ENCODE measurements at places on chromosomes 5 and 9.
A peak's percentile ranks its signal among the peaks of the same experiment; 100 is the strongest.

DNA sequence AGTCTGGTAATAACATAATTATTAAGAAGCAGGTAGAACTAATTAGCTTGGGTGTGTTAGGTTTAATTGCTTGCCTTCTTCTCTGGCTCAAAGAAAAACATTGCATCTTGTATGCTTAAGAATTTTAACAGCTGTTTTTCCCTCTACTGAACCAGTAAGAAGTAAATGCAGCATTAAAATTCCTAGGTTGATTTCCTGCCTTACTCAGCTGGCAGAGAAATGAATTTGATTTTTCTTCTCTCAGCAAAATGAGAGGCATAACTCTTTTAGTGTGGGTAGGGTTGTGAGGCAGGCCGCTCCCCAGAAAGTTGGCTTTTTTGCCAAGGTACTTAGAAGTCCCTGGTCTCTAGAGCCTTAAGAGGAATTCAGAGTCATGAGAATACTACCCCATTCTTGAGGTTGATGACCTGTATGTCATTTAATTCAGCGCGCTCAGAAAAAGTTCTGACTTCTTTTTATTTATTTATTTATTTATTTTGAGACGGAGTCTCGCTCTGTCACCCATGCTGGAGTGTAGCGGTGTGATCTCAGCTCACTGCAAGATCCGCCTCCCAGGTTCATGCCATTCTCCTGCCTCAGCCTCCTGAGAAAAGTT is 302.6 kb downstream of the ARHGEF28 start:
- DNase-seq, result no peak

GRCh38 chr5:14429101-14430050 is 152.2 kb upstream of the OTULINL start:
- DNase-seq, result no peak

DNA sequence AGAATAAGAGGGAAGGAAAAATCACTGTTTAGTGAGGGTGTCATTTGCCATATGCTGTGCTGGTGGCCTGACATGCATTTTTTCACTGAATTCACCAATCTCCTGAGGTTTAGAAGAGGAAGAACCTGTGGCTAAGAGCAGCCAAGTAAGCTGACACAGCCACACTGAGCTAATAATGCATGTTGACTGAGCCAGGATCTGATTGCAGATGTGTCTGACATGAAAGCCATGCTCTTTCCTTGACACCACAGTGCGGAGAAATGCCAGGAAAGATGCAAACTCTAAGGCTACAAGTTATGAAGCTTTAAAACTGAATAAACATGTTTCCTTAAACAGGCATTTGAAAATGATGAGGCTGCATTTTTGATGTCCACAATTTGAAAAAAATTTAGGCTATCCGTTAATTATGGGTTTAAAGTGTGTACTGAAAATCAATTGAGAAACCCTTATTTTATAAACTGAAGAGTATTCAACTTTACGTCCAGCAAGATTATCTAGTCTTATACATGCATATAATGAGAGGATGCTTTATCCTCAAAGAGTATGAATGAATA is 208.6 kb downstream of the FBN2 start:
- no peak for DNase-seq

DNA sequence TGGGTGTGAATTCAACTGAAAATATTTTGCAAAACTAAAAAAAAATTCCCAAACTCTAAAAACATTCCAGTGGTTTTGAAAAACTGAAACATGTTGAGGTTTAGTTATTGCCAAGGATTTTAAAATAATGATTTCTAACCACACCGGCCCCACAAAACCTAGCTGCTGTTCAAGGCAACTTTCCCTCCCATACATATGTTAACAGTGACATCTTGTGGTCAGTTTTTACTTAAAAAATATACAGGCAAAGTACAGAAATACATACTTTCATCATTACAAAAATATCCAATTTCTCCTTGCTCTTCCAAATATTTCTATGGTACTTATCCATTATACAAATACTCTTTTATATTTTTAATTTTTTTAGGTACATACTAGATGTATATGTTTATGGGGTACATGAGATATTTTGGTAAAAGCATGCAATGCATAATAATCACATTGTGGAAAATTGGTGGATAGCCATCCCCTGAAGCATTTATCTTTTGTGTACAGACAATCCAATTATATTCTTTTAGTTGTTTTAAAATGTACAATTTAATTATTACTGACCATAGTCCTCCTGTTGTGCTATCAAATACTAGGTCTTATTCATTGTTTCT is 34.4 kb upstream of the MRPS30 start:
- DNase-seq, result peak; percentile 30

- no peak for DNase-seq
Observed at GRCh38 chr5:17398866-17399835, 98.9 kb upstream of the TAF11L2 start.

GRCh38 chr9:123347289-123348060 is 8.5 kb upstream of the CRB2 start:
- DNase-seq, result no peak

GRCh38 chr5:81717860-81718259 is 33.0 kb downstream of the SSBP2 start:
- DNase-seq, result no peak

GRCh38 chr5:123813264-123813663 is 301.3 kb downstream of the CSNK1G3 start:
- no peak for DNase-seq

- peak; percentile 11 for DNase-seq
Observed at GRCh38 chr9:4489919-4490704, at the start of gene SLC1A1. Gene SLC1A1, plus strand, starts transcription at chr9:4490468. Its CDS starts 212 bp downstream, at chr9:4490680.

GRCh38 chr9:21491756-21492155 is 9.6 kb upstream of the IFNE start:
- DNase-seq, result no peak

- DNase-seq, result no peak
Observed at GRCh38 chr9:123599781-123600180, 243.8 kb downstream of the CRB2 start.

DNA sequence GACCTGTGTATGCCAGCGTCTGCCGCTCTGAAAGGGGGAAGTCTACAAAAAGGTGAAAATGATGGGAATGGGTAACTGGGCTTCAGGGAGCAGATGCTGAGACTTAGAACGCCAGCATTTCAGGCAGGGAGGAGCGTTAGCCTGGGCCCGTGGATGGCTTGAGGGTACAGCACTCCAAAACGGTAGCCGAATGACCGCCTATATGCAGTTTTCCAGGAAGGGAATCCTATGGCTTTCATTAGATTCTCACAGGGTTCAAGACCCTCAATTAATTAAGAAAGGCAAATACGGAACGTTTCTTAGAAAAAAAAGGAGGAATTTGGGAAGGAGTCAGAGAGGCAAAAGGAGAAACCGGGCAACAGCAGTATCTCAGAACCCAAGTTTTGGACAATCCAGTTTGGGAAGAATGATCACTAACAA is 639 bp downstream of the AMACR start:
- DNase-seq, result no peak

- no peak for DNase-seq
Observed at GRCh38 chr9:99962680-99963261, 56.3 kb downstream of the STX17 start.

DNA sequence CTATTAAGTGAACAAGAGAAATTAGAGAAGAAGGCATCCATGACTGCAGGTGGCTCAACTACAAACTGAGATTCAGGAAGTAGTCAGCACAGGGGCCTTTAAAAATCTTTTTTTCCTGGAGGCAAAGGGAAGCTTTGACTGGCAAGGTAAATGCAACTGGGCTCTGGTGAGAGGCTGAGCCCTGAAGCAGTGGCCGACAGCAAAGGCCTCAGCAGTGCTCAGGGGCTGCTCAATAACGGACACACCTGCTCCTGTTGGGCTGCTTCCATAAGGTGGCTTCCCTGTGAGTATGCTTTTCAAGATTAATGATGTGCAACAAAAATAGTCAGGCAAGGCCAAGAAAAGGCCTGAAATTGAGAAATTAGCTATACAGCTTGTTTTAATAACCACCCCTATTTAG is 134.2 kb upstream of the RGMB start:
- peak; percentile 48 for DNase-seq

- DNase-seq, result no peak
Observed at GRCh38 chr9:133126697-133127339, 5.8 kb upstream of the RALGDS start.

DNA sequence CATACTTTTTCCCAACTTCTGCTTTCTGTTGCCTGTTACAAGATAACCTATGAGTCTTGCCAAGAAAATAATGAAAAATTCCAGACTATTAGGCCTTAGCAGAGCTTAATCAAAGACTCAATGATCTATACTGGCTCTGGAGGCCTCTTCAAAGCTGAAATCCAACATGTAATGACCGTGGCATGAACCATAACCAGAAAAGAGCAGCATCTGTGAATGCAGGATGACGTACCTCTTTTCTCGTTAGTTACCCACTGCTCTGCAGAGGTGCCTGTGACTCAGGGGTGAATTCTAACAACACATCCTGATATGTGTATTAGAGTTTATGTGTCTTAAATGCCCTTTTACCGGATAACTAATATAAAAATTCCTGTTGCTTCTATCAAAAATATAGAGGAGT is 645.4 kb downstream of the PRELID2 start:
- DNase-seq, result no peak

GRCh38 chr5:135393691-135394090 is 5.3 kb downstream of the MACROH2A1 start:
- DNase-seq, result no peak

GRCh38 chr5:126780165-126780827 is 3.4 kb downstream of the LMNB1 start:
- DNase-seq, result peak; percentile 61

GRCh38 chr5:24141046-24141445 is 503.7 kb downstream of the CDH10 start:
- DNase-seq, result no peak

GRCh38 chr9:89822996-89823395 is 218.2 kb downstream of the GADD45G start:
- no peak for DNase-seq

DNA sequence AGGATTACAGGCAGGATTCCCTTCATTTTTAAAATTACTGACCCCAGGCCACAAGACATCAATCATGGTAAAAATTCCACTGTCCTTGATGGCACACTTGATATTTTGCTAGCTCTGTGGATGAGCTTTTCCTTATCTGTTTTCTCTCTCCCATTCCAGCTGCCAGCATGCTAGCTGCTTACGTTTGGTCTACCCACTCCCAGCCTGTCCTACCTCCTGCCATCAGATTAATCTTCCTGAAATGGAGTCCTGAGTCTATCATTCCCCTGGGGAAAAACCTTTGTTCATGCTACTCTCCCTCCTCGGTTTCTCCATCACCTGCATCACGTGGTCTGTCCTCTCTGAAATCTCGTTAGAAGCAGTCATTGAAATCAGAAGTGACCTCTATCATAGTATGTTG is 108.9 kb downstream of the F2RL2 start:
- DNase-seq, result no peak

- DNase-seq, result no peak
Observed at GRCh38 chr9:76846297-76846696, 59.6 kb downstream of the PRUNE2 start.

- no peak for DNase-seq
Observed at GRCh38 chr5:171570244-171570825, 150.9 kb downstream of the FGF18 start.

DNA sequence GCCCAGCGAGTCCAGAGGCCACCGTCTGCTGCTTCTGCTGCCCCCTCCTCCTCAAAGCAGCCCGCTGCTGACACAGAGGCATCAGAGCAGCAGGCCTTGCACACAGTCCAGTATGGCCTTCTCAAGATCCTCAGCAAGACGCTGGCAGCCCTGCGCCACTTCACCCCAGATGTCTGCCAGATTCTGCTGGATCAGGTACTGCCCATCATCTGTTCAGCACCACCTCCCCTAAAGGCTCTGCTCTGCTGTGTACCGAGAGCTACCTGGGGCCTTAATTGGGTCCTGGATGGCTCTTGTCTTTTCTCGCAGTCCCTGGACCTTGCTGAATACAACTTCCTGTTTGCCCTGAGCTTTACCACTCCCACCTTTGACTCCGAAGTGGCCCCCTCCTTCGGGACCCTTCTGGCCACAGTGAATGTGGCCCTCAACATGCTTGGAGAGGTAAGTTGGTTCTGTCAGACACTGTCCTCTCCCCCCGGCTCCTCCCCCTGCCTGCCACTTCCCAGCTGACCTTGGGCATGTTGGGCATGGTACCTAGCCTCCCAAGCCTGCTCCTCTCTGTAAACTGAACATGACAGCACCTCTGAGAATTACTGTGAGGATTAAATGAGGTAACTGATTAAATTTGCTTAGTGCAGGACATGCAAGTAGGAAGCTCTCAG is 22.7 kb downstream of the SH3GLB2 start:
- no peak for DNase-seq

- no peak for DNase-seq
Observed at GRCh38 chr5:56207537-56207936, 25.6 kb downstream of the ANKRD55 start.

GRCh38 chr9:91905991-91906469 is 44.0 kb downstream of the ROR2 start:
- DNase-seq, result no peak

GRCh38 chr5:152424501-152424900 is 19.4 kb upstream of the NMUR2 start:
- no peak for DNase-seq

GRCh38 chr9:120875954-120876841 is 790 bp downstream of the PHF19 start:
- peak; percentile 92 for DNase-seq

DNA sequence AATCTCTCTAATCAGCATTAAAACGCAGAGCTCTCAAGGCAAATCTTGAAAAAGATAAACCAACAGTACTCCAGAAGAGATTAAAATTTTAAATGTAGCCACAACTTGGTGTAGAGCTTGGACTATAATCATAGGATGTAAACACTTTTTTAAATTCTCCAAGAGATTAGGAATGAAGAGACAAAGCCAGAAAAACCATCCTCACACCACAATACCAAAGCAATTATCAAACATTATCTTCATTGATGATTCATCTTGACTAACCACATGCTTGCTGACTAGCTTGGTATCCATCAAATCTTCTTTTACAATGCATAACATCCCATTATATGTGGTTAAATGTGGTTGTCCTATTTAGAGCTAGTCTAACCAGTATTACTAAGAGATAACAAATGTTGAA is 815.1 kb downstream of the TLE1 start:
- no peak for DNase-seq

DNA sequence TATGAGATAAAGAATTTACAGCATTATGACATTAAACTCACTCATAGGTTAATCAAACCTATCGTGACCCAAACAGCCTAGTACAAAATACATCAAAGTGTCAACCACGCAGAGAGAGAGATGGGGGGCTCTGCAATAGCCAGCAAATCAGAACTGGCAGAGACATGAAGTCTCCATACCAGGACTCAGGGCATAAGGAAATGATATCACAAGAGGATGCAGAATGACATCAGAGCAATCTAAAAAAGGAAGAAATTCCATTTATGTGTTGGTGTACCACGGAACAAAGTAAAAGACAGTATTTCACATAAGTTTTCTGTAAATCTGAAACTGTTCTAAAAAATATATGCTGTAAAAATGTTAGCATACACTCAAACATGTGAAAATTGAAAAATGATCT is 24.6 kb downstream of the BICD2 start:
- DNase-seq, result no peak

GRCh38 chr5:38546691-38547146 is 9.7 kb downstream of the LIFR start:
- no peak for DNase-seq

- DNase-seq, result no peak
Observed at GRCh38 chr9:77018058-77018968, 1.1 kb upstream of the FOXB2 start.
